ENCODE measurements at places on chromosomes 6 and 20.

DNA sequence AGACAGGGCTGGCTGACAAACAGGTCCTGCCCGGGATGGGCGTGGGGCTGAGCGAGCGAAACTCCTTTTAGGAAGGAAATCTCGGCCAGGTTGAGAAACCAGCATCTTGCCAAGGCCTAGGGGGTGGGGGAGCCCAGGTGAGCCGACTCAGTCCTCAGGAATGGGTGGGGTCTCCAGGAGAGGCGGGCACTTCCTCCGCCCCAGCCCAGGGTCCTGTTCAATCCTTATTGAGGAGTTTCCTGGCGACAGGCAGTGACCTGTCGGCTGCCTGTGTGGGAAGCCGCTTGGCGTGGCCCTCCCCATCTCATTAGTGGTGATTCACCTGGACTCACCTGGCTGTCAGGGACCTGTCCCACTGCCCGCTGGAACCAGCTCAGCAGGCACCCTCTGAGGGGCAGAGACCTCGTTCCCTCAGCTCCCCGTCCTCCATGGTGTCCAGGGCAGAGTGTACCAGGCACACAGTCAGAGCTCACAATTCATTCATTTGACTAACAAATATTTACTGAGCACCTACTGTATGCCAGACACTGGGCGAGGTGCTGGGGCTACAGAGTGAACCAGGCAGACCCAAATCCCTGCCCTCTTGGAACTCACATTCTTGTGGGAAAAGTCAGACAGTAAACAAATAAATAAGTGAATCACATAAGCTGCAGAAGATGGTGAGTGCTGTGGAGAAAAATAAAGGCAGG, 51.1 kb downstream of the FGD2 start:
- no peak for DNase-seq

GRCh38 chr6:82906489-82906888, 159.2 kb downstream of the UBE3D start:
- DNase-seq: no peak

GRCh38 chr6:158661156-158661685, 11.4 kb downstream of the SYTL3 start:
- no peak for DNase-seq

DNA sequence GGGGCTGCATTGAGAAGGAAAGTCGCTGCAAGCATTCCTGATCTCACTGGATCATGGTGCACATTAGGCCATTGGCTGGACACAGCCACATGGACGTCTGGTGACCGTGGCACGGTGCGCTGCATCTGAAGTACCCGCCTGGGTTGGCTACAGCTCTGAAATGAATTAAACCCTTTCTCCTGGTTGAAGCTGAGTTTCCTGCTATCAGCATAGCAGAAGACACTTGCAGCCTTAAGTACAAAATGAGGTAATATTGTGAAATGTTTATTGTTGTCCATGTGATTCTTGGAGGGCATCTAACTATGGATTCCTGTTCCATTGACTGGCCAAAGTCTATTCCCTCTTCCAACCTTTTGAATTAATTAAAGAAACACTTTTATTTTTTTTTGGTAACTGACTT, 89.8 kb upstream of the ADTRP start:
- no peak for DNase-seq

- DNase-seq: no peak
These were observed 718.7 kb upstream of the ADGRB3 start for GRCh38 chr6:67916399-67916798.

- DNase-seq: no peak
These were observed 56.4 kb downstream of the RFX6 start for GRCh38 chr6:116933485-116933884.

GRCh38 chr20:54497931-54498718, 22.7 kb downstream of the DOK5 start:
- no peak for DNase-seq

- no peak for DNase-seq
These were observed 22.7 kb downstream of the ZDHHC14 start for GRCh38 chr6:157403686-157404051.

DNA sequence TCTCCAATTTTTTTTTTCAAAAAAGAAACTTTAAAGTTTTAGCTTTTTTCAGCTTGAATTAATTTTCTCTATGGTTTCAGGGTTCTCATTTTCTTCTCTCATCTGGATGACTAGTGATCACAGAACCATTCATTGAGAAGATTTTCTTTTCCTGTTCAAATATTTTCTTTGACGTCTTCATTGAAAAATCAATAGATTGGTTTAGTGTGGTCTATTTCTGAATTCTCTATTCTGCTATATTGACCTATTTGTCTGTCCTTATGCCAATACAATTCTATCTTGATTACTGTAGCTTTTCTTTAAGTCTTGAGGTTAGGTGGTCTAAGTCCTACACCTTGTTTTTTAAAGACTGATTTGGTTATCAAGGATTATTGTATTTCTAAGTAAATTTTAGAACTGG, 150.2 kb upstream of the MAN1A1 start:
- DNase-seq: no peak

- no peak for DNase-seq
These were observed 53.5 kb downstream of the PXDC1 start for GRCh38 chr6:3698021-3698420.
